Activated T-helper 9 cell treated with anti-CD3 and anti-CD28 coated beads, Interleukin-2, amount 50 U/mL, for 16 hours (primary cell): ENCODE measurements at places on chromosomes 4 and X.

DNA sequence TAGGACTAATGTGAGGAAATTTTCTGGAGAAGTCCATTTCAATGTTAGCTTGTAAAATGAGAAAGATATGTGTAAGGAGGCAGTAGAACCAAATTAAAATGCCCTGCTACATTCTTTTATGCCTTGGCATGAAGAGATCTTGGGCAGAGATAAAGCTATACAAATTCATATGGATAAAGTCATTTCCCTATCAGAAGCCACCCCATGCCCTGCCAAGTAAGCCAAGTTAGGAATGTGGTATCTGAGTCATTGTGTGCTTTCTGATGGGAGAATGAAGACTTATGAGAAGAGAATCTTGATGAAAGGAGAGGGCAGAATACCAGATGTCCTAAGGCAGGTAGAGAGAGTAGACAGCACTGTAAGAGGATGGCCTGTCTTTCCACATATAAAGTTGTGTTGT is 83.7 kb downstream of the TEX13A start:
- no peak for DNase-seq

GRCh38 chrX:15679246-15679645 is 14.6 kb upstream of the CLTRN start:
- DNase-seq = no peak

GRCh38 chr4:76943129-76943620 is 6.4 kb upstream of the SEPTIN11 start:
- DNase-seq = no peak

GRCh38 chr4:26732356-26732755 is 128.3 kb upstream of the STIM2 start:
- no peak for DNase-seq

- DNase-seq = no peak
Observed at GRCh38 chr4:102216666-102217065, 128.6 kb downstream of the SLC39A8 start.

GRCh38 chrX:97132664-97133415 is 249.1 kb downstream of the RPA4 start:
- no peak for DNase-seq
